Caki2 (cell line): ENCODE measurements at places on chromosomes 12 and 14.

GRCh38 chr12:28189784-28190320 is 404 bp upstream of the CCDC91 start:
- DNase-seq, result no peak

GRCh38 chr12:2642176-2642892 is 152.4 kb upstream of the FKBP4 start:
- DNase-seq, result no peak

DNA sequence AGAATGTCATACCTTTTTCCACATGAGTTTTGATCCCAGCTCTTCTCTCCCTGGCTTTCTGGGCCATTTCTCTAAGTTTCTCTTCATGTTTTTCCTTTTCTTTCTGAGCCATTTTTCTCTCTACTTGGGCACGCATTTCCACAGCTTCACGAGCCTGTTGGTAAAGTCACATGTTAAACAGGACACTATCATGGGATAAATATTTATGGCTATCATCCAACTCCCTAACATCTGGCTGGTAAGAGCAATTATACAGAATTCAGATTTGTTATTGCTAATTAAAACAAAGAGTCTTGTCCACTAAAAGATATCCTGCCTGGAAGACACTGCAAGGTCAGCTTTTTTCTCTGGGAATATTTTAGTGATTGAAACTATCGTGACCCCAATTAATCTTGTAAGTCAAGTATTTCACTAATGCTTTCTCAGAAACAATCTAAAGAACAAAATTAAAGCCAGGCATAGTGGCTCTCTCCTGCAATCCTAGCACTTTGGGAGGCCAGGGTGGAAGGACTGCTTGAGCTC is 23.1 kb downstream of the SLIRP start:
- no peak for DNase-seq

GRCh38 chr12:70560671-70561070 is 76.6 kb downstream of the PTPRB start:
- no peak for DNase-seq

DNA sequence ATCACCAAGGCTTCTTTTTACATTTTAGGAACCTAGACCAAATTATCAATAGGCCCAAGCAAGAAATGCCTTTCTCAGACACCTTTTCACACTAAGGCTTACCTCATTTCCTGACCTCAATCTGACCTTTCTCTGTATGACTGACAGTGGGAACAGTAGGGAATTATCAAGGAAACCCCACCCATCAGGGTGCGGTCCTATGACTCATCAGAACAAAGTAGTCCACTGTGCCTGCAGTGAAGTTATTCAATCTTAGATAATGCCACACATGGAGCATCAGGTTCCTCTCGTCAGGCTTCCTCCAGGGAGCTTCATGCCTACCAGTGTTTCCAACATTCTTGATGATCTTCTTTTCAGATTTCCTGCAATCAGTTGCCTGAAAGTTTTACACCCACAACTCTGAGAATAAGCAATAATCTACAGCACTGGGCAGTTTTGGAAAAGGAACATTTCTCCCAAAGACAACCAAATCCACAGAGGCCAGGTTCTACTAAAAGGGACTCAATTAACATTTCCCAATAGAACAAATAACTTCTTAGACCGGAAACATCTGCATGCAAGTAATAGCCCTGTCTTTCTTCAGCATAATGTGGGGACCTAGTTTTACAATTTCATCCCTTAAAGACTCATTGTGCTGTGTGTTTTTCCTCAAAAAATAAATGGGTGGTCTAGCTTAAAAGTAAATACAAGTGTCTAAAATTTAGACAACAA is 35.9 kb upstream of the TMTC2 start:
- DNase-seq, result peak; percentile 94

DNA sequence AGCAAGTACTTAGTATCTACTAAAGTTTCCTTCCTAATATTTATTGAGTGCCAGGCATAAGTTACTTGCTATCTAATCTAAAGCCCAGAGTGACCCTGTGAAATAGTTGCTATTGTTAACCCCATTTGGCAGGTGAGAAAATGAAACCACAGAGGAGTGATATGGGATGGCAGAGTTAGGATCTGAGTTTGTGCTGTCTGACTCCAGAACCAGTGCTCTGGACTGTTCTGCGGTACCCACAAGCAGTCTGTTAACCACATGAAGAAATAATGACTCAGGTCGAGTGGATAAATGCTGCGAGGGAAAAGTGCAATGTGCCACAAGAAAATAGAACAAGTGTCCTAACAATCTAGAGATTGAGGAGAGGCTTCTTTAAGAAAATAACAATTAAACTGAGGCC is 60.7 kb upstream of the GZMB start:
- DNase-seq, result no peak

- no peak for DNase-seq
Measured at GRCh38 chr12:29545102-29545467, 47.6 kb upstream of the OVCH1 start.

GRCh38 chr12:101698800-101699347 is 1.4 kb downstream of the CHPT1 start:
- DNase-seq, result no peak

DNA sequence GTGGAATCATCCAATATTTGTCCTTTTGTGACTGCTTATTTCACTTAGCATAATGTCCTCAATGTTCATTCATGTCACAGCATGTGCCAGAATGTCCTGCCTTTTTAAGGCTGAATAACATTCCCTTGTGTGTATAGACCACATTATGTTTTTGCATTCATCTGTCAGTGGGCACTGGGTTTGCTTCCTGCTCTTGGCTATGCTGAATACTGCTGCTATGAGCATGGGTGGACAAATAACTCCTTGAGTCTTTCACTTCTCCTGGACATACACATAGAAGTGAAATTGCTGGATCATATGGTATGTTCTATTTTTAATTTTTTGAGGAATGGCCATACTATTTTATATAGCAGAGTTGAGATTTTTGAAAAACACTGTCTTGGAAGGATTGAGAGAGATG is 46.9 kb downstream of the GPR68 start:
- no peak for DNase-seq

- DNase-seq, result no peak
Measured at GRCh38 chr14:99430491-99430890, 50.2 kb downstream of the SETD3 start.

GRCh38 chr12:5623411-5623810 is 191.5 kb downstream of the NTF3 start:
- no peak for DNase-seq

DNA sequence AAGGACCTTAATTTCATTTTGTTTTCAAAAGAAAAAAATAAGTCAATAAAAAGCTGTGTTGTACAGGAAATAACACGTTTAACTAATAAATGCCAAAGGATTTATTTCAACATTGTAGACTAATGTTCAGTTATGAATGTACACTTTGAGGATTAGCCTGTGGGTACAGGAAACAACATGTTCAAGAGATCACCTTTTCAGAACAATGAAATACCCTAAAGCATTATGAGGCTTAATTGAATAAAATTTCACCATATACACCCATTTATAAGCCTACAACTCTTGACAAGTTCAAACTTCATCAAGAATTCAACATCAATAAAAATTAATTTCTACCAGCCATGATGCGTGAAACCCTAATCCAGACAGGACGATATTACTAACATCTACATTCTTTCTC is 56.6 kb upstream of the SLC6A15 start:
- DNase-seq, result no peak
